ENCODE measurements at places on chromosomes 1 and 21. TPM values are rescaled to one million over a fixed set of nuclear protein-coding genes. Genes with fewer than 3 reads are reported as not detected.
A peak's percentile ranks its signal among the peaks of the same experiment; 100 is the strongest.

CACHD1 gene
- polyA plus RNA-seq: 10.6 TPM

LINGO4 gene
- polyA plus RNA-seq: 0.16 TPM

GRCh38 chr1:33094971-33095604 lies 14.1 kb downstream of the AZIN2 start:
- peak; percentile 70 for DNase-seq

DNA sequence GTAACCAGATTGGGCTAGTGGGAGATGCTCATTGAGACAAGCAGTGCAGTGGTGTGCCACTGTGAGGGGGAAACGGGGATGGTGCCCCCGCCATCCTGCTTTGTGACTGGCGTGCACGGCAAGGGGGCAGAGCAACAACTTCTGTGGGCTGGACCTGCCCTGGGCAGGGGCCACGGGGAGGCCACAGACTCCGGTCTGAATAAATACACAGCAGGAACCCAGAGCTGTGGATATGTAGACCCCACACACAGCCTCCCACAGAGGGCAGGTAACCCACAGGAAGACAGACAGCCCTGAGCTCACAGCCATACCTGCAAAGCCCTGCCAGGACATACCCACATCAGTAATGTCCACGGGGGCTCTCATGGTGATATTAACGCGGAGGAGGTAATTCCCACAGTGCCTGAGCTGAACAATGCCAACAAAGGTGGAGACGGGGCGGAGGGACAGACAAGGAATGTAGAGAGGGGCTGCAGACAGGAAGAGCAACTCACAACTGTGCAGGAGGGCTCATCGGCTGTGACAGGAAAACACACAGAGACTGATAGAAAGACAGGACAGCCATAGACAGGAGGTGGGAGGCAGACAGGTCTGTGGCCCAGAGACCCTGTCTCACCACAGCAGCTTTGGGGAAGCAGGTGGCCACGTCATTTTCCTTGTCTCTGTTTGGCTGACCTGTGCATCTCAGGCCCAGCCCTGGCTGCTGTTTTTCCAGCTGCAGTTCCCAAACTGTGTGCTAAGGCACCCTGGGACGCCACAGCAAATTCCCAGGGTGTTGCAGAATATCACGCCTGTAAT lies 4.9 kb upstream of the WNT3A start:
- no peak for DNase-seq

DNA sequence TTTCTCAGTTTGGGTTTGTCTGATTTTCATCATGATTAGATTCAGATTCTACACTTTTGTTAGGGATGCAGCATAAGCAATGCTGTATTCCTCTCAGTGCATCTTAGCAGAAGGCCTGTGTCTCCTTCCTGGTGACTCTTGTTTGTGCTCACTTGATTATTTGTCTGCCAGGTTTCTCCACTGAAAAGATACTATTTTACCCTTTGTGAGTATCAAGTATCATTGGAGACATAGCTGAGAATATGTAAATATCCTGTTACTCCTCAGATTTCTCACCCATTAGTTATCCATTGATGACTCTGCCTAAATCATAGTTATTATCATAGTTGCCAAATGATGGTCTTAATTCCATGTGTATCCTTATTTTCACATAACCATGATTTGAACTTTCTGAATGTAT lies 148.5 kb downstream of the POU2F1 start:
- no peak for DNase-seq
